ENCODE measurements at places on chromosomes 4 and X.

DNA sequence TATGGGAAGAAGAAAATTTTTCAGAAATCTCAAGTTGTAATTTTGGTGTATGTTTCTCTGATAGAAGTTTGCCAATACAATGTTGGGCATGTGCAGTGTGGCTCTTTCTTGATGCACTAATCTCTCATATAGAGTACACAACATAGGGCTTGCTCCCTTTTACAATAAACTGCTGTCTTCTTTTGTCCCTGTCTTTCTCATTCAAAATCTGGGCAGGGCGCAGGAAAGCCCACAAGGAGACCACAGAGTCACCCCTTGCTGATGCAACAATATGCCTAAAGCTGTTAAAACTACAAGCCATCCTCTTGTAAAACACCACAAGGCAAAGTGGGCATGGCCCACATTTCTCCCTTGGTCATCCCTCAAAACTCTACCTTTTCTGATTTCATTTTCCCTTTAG lies 63.4 kb upstream of the TBC1D9 start:
- no peak for DNase-seq

DNA sequence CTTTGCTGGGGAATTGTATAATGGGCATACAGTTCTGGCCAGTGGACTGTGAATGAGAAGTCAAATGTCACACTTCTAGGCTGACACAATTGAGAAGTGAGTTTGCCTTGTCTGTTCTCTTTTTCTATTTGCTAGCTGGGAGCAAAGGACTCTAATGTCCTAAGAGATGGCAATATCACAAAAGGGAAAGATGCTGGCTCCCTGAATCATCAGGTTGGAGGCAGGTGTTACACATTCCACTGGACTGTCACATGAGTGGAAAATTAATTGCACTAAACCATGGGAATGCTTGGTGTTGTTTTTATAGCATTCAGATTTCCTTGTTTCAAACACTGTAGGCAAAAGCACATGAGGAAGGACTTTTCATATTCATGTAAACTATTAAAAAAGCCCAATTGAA lies 388.3 kb downstream of the ADAM29 start:
- DNase-seq: no peak

GRCh38 chr4:1329408-1330371 lies 17.3 kb upstream of the UVSSA start:
- DNase-seq: no peak

DNA sequence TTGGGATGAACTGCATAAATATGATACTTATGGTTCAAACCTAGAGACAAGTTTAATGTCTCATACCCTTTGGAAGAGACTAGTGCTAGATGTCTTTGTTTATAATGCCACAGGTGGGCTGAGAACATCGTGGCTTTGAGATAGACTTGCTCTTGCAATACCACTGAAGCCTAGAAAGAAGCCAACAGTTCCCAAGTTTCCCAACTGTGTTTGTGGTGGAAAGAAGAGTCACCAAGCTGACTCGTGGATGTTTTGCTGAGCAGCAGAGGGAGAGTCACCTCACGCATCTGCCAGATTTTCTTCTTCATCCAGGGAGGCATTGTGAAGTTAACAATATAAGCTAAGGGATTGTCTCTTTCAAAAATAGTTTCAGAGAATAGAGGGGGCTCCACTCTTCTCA lies 1076.2 kb downstream of the C4orf33 start:
- DNase-seq: no peak

DNA sequence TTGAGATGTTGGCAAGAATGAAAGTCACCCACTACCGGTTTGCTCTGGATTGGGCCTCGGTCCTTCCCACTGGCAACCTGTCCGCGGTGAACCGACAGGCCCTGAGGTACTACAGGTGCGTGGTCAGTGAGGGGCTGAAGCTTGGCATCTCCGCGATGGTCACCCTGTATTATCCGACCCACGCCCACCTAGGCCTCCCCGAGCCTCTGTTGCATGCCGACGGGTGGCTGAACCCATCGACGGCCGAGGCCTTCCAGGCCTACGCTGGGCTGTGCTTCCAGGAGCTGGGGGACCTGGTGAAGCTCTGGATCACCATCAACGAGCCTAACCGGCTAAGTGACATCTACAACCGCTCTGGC lies 12.3 kb downstream of the RPL9 start:
- no peak for DNase-seq
